Stimulated activated CD8-positive, alpha-beta memory T cell treated with anti-CD3 and anti-CD28 coated beads, Interleukin-12 subunit alpha, Interleukin-12 subunit beta, amount 100 ng/mL, for 4 hours (primary cell): ENCODE measurements at places on chromosomes 6 and 20.

DNA sequence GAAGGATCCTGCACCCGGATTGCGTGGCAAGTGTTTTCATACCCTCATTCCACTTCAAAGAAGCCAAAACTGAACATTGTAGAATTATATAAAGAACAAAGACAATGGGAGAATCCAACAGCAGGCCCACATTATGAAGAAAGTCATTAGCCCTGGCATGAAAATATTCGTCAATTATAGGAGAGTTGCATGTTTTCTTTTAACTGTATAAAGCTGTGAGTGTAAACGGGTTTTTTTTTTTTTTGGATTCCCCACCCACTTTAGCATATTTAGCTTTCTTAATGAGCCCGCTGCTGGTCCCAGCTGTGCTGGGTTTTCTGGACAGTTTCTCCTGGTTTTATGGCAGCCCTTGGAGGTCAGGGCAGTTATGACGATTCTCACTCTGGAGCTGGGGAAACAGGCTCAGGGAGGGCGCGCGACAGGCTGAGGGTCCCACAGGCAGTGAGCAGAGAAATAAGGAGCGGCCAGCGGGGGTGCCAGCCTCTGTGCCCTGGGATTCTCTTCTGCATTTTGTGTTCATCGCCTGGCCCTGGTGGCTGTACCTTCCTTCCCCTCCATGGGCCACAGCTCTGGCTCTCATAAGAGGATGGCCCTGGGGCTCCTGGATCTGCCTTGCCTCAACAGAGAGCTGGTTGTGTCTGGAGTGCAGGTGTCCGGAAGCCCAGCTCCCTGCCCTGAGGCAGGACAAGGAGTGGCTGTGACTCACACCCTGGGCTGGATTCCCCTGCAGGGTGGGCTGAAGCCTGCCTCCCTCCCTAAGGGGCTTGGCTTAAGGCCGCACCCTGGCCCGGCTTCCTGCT lies 24.1 kb upstream of the SULF2 start:
- no peak for DNase-seq

- no peak for DNase-seq
Observed at GRCh38 chr6:71727632-71728294, 158.6 kb upstream of the RIMS1 start.

DNA sequence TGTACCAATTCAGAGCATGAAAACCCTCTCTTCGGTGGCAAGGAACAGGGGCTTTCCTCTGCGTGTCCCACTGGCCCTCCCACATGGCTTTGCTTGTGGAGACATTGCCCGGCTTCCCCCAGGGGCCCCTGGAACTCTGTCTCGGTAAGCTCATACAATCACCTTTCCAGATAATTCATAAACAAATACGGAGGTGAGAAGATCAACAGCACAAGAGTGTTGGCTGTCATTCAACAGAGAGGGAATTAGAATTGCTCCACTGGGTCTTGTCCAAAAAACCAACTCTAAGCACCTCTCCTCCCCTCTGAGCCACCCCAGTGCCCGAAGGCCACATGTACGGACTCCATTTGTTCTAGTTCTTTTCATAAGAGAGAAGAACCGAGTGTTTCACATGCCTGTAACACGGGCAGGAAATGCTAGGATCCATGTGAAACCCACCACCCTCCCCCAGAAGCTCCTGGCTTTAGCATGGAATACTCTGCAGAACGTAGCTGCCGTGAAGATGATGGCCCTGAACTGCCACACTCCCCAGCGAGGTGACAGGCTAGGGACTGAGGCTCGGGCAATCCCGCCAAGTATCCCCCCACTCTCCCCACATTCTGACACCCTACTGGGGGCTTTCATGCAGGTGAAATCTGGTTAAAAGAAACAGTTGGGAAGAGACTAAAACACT lies 24.6 kb upstream of the FOXC1 start:
- DNase-seq: no peak

- DNase-seq: no peak
Observed at GRCh38 chr6:42783876-42784642, 2.2 kb downstream of the BICRAL start.

DNA sequence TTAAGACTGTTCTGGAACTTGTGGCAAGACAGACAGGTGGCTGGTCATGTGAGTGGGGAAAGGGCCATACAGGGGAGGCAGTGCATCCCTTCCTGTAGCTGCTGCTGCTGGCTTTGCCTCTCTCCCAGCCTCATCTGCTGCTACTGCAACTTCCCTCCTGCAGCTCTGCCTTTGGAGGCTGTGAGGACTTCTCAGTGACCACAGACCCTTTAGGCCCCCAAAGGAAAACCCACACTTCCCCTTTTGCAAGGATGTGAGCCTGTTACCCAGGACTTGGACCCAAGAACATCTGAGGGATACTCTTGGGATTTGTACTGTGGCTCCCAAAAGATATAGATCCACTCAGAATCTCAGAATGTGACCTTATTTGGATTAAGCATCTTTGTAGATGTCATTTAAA lies 91.0 kb downstream of the TMEM170B start:
- DNase-seq: no peak

DNA sequence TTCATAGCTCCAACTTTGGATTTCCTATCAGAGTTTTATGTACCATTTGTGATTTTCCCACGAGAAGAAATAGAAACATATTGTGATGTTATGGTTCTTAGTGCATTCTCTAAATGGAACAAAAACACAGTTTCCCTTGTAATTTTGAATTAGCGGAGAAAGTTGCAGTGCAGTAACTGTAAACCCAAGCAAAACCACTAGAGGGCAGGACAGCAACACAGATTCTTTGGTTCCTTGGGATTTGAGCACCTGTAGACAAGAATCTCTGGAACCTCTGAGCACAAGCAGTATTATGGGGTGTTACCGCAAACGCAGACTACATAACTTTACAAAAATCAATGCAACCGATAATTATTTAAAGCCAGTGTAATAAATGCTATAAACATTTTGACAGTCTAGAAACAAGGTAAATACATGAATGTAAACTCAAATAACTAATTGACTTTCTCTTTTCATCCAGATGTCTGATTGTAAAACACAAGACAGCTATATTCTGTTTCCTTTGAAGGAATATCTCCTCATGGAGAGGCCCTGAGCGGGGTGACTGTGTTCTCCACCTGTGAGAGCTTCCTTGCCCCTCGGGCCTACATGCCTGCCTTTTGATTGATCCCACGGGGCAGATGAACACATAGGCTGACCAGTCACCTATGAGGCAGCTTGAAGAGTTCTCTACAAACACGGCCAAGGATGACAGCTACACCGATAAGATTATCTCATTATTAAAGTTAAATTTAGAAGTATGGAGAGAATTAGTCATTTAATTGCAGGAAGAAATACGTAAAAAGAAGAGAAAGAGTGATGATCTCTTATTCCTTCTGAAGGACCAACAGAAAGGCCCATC lies 67.5 kb upstream of the COL21A1 start:
- DNase-seq: no peak

DNA sequence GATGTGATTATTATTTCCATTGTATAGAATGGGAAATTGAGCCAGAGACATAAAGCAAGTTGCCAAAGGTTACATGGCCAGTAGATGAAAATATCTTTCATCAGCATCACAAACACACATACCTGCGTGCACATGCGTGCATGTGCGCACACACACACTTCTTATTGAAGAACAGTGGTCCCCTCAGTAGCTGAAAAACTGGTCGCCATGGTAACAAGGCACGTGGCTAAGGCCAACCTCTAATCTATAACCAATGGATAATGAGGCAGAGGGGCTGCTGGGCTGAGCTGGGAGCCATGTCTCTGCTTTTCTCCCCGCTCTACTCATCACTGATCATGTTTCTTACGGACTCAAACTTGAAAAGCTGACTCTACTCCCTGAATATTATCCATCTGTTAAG lies 60.3 kb downstream of the NRSN1 start:
- no peak for DNase-seq

DNA sequence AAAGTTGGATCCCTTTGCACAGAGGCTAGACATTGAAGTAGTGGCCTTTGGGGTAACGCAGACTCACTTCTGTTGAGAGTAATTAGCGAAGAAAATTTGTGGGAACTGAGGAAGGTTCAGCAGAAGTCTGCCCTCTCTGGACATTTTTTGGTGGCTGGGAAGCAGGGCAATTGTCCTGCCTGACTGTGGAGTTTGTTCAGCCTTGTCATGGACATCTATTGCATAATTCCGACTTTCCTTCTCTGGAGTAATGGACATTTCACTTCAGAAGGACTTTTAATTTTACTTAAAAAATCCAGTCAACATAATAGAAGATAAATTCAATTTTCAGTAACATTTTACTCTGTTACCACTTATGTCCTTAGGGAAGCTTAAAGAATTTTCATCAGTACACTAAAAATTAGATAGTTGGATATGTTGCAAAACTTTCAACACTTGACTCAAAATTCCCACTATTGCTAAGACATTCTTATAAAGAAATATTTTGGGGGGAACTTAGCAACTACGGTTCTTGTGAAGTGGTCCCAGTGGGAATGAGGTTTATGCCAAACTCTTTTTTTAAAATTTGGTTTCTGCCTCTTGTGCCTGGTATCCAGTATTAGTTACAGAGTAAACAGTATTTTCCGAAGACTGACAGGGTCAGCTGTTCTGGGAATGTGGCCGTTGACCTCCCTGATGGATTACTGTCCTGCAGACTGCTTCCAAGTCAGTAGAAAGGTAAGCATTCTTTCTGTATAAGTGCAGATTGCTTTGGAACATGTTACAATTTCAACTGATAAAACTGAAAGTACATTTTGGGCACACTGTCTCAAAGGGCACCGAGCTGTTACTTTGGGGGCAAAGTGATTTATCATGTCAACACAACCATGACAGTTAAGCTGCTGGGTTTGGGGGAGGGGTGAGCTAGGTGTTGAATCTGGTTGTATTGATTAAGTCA lies 100.6 kb upstream of the MLIP start:
- no peak for DNase-seq

DNA sequence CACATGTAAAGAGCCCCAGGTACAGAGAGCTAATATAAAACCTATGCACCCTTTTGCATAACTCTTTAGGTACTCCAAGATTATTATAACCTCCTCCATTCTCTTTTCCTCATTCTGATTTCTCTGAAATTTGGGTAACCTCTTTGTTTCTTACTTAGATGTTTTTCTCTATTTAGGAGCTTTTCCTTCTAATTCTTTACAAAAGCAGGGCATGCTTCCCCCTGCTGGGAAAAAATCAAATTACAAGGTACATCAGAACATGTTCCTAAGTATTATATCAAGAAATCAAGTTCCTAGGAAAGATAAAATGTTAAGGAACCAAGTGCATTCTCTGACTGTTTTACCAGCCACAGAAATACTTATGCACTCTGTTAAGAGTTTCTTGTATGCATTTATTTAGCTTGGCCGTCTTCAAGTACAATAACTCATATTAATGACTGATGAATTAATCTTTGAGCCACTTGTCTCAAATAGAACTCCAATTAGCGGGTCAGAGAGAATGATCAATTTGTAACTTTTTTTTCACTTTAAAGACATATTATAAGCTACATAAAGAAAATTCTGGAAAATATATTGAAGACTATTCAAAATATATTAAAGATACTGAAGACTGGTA lies 2.1 kb downstream of the KHDRBS2 start:
- DNase-seq: no peak

- no peak for DNase-seq
Observed at GRCh38 chr20:34022151-34022838, 28.6 kb downstream of the RALY start.

DNA sequence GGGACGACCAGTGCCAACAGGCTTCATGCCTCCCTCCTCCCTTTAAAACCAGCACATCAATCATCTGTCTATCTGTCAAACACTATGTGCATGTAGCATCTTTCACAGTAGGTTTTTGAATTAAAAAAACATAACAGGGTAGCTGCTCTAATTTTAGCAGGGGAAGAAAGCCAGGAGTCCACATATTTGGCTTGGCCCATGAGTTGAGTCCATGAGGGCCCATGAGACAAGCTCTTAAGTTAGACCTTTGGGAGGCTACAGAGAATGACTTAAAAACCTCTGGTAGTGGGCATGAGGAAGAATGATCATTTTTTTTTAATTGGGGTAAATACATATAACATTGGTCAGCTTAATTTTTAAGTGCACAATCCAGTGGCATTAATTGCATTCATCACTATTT lies 194.9 kb downstream of the UTRN start:
- no peak for DNase-seq

DNA sequence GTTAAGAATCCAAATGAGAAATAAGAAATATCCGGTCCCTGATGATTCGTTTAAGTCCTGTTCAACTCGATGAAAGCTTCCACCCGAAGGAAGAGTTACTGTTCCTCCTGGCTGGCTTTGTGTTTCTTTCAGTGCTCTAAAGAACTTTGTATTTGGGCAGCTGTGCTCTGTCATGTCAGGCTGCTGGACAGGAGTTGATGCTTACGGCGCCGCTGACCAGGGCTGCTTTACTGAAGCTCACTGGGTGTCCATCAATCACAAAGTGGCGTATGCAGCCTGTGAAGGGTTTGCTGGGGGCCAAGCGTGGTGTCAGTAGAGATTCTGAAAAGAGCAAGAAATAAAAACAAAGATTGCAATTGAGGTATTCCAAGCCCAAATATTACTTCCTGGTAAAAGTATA lies 21.9 kb downstream of the FAM229B start:
- DNase-seq: no peak

DNA sequence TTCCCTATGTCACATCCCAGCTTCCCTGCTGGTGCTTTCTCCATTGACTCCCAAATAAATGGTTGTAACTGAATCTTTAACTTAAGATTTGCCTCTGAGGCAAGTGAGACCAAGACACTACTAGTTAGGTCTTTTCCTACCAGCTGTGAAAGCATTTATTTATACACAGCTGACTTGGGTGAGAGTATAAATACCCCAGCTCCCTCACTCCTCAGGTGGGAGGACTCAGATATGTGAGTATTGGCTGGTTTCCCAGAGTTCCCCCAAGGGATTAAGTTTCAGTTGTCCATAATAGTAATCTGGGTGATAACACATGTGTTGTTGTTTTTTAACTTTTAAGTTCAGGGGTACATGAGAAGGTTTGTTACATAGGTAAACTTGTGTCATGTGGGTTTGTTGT lies 49.8 kb downstream of the CFAP61 start:
- no peak for DNase-seq

- DNase-seq: no peak
Observed at GRCh38 chr6:7721649-7722048, 4.2 kb upstream of the BMP6 start.

- no peak for DNase-seq
Observed at GRCh38 chr6:152969688-152970418, 13.0 kb downstream of the FBXO5 start.

- no peak for DNase-seq
Observed at GRCh38 chr6:31058128-31058894, 48.0 kb downstream of the MUC22 start.

DNA sequence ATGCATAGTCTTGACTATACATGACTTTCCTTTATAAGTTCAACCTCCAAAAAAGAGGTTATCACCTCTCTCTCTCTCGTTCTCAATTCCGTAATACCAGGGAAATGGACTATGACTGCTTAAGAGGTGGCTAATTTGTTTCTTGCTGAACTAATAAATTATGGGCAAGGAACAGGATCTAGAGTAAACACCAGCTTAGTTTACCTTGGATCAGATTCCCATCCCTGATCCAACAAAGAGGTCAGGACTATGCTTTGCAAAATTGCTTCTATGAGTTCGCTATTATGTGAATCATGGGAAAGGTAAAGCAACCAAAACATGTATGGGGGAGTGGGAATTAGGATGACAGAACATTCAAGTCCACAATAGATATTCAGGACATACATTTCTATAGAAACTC lies 630.7 kb downstream of the HACE1 start:
- no peak for DNase-seq

- no peak for DNase-seq
Observed at GRCh38 chr20:37519508-37520418, 1.3 kb upstream of the NNAT start.
